ENCODE measurements at places on chromosomes 5 and 9.

- no peak for DNase-seq
Observed at GRCh38 chr9:16413509-16414016, 456.9 kb downstream of the BNC2 start.

DNA sequence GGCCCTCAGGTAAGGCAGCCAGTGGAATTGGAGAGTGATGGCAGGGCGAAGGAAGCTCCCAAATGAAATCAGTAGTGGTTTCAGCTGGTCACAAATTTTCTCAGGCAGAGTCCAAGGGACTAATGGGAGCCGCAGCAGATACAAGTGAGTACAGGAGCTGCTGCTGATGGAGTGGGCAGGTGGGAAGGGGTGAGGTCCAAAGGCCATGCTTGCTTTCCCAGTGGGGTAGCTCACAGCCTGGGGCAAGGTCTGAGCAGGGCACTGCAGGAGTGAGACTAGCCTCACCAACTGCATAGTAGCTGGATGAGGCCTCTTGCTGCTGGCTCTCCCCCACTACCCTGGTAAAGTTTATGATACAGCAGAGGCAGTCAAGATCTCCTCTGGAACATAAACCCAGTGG, 38.2 kb downstream of the MTAP start:
- no peak for DNase-seq

DNA sequence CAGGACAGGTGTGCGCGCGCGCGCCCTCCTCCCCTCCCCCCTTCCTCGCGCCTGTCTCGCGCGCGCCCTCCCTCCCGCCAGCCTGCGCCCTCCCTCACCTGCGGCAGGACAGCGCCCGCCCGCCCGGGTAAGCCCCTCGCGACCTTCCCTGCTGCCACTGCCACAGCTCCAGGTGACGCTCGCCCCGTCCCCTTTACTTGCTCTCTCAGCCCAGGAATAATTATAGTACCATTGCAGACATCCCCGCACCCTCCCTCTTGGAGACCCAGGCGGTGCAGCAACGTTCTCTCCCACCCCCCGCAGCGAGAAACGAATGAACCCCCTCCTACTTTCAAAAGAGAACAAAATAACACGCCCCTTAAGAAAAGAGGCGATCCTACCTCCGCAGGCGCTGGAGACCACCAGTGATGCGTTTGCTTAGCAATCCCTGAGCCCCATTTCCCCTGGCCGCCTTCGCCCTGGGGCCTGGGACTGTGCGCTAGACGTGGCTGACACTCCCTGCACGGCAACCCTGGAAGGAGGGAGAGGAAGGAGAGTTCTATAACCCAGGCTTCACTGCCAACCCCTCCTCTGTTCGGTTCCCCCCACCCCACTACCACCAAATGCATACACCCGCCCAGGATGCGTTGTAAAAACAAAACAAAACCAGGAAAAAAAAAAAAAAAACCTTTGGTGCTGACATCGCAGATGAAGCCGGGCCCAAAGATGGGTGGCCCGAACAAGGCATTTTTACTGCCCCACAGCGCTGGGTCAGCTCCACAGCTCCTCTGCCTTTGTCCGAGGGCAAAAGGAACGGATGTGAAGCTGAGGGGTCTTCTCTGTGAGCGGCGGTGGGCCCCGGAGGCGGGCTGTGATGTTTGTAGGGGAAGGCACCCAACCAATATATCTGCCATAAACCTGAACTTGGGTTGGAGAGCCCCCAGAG, 5.6 kb upstream of the PURA start:
- peak; percentile 35 for DNase-seq

- no peak for DNase-seq
Observed at GRCh38 chr5:89351975-89352374, 469.0 kb upstream of the MEF2C start.

GRCh38 chr5:129511291-129511690, 51.2 kb downstream of the ADAMTS19 start:
- DNase-seq, result no peak

- no peak for DNase-seq
Observed at GRCh38 chr9:134328341-134328840, 2.1 kb downstream of the RXRA start.

DNA sequence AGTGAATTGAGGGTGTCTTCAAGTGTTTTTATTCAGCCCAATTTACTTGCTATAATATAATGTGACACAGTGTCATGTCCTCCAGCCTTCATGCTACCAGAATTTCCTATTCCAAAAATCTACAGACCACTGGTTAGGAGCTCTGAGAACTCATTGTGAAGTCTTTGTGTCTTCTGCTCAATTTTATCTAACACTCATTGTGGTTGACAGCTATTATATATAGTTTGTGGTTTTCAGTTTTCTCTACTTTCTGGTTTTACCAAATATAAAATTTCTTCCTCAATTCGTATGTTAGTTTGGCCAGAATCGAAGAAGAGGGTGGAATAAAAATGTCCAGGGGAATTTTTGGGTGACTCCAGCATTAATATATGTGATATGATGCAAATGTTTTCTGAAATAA, 509.3 kb upstream of the NUDT12 start:
- DNase-seq, result no peak

- DNase-seq, result peak; percentile 67
Observed at GRCh38 chr5:140239939-140240700, 62.8 kb downstream of the PFDN1 start.

DNA sequence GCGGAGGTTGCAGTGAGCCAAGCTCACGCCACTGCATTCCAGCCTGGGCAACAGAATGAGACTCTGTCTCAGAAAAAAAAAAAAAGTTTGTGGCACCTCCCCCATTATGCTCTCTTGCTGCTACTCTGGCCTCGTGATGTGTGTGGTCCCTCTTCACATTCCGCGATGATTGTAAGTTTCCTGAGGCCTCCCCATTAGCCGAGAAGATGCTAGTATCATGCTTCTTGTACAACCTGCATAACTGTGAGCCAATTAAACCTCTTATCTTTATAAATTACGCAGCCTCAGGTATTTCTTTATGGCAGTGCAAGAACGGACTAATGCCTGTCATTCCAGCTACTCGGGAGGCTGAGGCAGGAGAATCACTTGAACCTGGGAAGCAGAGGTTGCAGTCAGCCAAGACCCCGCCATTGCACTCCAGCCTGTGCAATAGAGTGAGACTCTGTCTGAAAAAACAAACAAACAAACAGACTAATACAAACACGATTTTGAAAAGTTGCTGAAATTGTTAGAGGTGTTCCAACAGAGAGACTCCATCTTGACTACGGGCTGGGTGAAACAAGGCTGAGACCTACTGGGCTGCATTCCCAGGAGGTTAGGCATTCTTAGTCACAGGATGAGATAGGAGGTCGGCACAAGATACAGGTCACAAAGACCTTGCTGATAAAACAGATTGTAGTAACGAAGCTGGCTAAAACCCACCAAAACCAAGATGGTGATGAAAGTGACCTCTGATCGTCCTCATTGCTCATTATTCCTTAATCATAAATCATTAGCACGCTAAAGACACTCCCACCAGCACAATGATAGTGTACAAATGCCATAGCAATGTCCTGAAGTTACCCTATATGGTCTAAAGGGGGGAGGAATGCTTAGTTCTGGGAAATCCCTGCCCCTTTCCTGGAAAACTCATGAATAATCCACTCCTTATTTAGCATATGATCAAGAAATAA, 8.3 kb upstream of the AFF4 start:
- DNase-seq, result no peak

DNA sequence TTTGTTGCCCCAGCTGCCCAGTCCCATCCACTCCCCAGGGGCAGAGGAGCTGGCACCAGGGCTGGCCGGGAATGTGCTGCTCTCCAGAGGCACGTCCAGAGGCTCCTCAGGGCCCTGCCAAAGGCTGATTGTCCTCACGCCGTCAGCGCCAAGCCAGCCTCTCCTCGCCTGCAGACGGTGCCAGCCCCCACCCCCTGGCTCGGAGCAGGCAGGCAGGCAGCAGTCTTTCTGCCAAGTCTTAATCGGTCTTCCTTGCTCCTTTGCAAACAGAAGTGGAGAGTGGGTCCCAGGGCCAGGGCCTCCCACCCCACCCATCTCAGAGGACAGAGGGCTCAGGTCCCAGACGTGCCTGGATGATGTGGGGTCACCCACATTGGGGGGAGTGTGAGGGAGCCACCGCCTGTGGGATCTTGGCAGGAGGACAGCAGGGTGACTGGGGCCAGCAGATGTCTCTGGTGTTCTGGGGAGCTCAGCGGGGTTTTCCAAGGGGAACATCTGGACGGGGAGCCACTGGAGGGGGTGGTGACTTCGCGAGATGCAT, 36.3 kb downstream of the FAM163B start:
- no peak for DNase-seq

GRCh38 chr5:14445576-14446290, 135.9 kb upstream of the OTULINL start:
- no peak for DNase-seq

GRCh38 chr5:120843390-120843980, 379.4 kb downstream of the PRR16 start:
- no peak for DNase-seq

GRCh38 chr5:156391139-156391538, 64.2 kb downstream of the SGCD start:
- no peak for DNase-seq
